HEK293T (cell line): ENCODE measurements at places on chromosomes 3 and 15.
A peak's percentile ranks its signal among the peaks of the same experiment; 100 is the strongest.

DNA sequence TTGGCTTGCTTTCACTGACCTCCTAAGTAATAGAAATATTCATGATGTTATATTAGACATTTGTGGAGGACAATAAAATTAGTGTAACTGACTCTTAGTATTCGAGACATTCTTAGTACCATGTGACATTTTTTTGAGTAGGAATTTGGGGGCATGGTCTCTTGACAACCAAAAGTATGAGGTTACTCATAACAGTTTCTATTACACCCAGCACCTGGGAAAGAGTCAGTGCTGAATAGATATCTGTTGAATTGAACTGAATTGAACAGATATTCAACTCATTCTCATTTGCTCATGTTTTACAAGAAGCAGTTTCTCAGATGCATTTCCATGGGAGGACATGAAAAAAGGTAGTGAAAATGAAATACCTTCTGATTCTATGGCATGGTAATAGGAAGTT is 84.4 kb downstream of the CMSS1 start:
- no peak for DNase-seq

GRCh38 chr15:70098153-70098460 is 390 bp upstream of the TLE3 start:
- DNase-seq, result no peak

DNA sequence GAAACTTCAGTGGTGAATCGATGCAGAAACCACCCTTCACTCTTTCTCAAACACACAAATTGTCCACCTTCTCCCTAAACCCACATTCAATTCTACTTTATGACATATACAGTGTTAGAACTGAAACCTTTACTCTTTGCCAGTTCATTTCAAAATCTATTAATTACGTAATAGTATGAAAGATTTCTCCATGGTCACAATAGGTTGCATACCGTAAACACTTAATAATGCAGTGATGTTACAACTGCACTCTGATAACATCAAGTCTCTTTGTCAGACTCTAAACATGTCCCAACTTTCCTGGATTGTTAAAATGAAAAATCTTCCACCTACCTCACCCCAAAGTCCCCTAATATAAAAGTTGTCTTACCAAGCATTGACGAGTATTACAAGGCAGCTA is 111.8 kb upstream of the PROK2 start:
- DNase-seq, result no peak

- DNase-seq, result no peak
Observed at GRCh38 chr15:59166166-59166565, 40.5 kb upstream of the LDHAL6B start.

GRCh38 chr3:157310329-157311052 is 126.2 kb upstream of the PTX3 start:
- DNase-seq, result no peak

DNA sequence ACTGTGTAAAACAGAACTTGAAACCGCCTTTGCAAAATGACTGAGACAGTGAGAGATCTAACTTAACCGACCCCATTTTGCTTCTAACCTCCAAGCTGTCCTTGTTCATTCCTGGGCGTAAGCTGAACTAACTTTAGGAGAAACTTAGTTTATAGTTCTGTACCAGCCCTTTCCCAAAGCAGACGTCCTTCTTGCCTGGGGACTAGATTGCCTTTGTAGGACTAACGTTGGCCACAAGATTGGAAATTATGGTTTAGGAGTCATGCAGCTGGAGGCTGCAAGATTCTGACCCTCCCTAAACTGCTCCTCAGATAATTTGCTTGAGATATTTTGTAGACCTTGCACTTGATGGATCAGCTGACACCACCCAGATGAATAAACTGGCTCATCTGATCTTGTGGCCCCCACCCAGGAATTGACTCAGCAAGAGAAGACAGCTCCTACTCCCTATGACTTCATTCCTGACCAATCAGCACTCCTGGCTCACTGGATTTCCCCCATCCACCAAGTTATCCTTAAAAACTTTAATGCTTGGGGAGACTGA is 219.9 kb upstream of the PROK2 start:
- no peak for DNase-seq

GRCh38 chr15:76401285-76401684 is 64.7 kb downstream of the ISL2 start:
- no peak for DNase-seq

- no peak for DNase-seq
Observed at GRCh38 chr15:70375586-70375985, 277.9 kb upstream of the TLE3 start.

DNA sequence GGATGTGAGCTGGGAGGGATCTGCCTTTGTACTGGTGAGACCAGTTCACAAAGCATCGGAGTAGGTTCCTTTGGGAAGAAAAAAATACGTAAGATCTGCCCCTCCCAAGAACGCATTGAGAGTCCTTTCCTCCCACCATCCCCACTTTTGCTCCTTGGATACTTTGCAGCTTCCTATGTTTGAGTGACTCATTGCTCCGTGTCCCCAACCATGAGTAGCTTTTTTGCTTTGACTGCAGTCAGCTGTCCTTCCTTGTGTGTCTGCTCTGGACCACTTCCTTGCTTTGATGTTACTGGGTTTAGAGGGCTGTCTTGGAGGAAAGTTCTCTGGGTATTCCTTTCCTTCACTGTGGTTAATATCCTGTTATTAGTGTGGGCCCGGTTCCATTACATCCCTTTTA is 43.2 kb upstream of the PTPN23 start:
- no peak for DNase-seq

DNA sequence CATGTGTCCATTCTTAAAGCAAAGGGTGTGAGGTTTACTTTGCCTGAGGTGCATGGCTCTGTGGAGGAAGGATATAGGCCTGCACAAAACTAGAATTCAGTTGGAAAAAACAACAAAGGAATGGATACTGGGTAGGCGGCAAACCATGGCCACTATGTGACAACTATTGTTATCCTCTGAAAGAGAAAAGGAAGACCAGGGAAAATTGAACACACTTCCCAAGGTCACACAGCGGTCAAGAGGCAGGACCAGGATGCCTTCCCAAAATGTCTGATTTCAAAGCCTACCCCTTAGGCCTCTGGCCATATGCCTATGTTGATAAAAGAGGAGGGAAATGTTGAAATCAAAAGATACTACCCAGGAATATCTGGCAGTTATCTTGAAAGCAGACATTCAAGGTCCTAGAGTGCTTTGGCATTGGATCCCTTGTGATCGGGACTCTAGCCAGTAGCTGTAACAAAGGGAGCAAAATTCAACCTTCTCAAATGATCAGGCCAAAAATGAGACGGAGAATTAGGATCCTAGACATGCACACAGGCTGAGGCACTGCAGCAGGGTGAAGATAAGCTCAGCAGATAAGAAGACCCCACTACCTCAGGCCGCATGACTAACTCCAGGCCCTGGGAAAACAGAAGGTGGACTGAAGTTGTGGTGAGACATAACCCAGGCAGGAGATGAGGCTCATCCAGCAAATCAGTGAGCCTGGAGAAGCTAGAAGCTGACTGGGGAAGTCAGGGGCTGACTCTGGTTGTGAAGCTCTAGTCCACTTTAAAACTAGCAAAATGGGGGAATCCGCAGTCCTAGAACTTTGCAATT is 292.2 kb downstream of the NEK10 start:
- no peak for DNase-seq

DNA sequence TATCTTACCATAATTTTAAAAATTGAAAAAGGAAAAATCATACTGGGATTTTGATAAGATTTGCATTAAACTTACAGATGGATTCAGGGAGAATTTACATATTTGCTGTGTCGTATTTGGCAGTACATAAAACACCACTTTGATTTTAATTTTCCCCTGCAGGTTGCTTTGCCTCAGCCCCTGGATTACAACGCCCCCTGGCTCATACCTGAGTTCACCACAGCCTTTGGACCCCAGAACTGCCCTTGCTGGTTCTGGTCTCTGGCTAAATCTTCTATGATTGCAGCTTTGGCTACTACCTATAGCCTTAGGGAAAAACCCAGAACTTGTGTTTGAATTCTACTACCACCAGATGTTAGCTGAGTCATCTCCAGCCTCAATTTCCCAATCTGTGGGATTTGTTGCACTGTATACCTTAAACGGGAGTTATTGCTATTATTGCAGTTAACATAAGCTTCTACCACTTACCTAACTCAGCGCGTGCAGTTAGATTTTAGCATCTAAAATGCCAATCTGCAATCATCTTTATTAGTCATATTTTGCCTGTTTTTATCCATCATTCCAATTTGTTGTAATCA is 315.7 kb upstream of the GADL1 start:
- DNase-seq, result no peak

- DNase-seq, result no peak
Observed at GRCh38 chr15:100570275-100570674, 31.7 kb downstream of the LINS1 start.

DNA sequence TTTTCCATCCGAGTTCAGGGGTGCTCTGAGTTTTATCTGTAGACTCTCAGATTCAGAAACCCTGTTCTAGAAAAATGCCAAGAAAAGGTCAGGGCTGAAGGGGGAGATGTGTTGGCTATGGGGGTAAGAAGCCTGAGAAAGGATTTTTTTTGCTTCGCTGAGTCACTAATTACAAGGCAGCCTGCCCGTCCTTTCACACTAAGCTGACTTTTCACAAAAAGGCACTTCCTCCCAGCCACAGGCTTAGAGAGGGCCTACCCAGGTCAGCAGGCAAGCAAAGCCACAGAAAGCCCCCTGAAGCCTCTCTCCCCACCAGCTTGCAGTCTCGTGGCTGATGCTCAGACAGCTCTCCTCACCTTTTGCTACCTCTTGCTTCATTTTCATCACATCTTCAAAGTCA is 192.6 kb upstream of the PRICKLE2 start:
- no peak for DNase-seq

GRCh38 chr15:66144978-66145725 is 108.4 kb downstream of the MEGF11 start:
- DNase-seq, result no peak

GRCh38 chr3:21356402-21356801 is 394.6 kb downstream of the ZNF385D start:
- no peak for DNase-seq

DNA sequence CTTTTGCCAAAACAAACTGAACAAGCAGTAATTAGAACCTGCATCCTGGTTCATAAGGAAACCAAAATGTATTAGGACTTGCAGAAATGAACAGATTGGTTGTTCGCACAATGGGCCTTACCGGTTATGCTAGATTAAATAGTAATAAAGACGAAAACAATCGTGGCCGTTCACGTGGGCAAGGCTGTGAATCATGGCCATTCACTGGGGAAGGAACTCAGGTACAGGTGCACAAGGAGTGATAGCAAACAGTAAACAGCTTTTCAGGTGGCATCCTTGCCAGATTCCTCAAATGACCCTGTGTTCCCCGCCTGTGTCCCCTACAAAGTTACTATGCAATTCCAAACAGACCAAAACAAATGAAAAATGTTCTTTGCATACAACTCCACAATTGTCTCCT is 8.2 kb downstream of the LRIG1 start:
- DNase-seq, result no peak

- DNase-seq, result no peak
Observed at GRCh38 chr3:71771884-71772283, 13.1 kb downstream of the PROK2 start.

DNA sequence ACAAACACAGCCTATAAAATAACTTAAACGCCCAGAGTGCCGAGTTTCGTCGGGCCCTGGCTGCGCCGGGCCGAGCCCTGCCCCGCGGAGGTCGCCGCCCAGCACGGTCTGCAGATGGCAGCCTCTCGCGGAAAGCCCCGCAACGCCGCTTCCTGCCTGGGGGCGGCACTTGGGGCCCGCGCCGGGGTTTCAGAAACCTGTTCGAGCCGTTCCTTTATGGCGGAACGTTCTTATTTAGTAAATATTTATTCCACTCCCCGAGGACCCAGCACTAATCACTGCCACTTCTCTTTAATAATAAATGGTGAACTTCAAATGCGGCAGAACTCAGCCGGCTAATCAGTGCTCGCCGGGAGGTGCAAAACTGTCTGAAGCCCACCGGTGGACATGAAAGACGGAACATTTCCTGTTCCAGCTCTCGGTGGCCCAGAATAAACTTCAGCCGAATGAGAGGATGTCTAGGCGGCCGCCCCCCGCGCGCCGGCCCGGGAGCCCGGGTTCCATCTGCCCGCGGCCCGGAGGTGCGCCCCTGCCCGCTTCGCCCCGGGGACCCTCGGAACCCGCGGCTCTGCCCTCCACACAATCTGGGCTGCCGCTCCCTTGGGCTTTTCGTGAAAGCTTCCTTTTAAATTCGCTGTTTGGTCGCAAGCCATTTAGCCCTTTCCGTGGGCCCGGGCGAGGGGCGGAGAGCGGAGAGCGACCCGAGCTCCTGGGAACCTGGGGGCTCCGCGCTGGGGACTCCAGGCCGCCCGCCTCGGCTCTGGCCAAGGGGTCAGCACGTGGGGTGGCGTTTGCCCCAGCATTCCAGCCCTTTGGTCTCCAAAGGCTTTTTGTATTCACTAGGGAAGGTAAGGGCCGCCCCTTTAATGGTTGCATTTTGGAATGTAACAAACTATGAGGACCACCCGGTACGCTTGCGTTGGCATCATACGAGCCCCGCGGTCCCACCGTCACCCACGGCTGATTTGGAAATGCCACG is 110.8 kb upstream of the ATP11B start:
- DNase-seq, result peak; percentile 58

GRCh38 chr3:28139967-28140634 is 101.3 kb upstream of the CMC1 start:
- DNase-seq, result no peak

GRCh38 chr3:134065252-134066157 is 35.8 kb upstream of the SLCO2A1 start:
- DNase-seq, result no peak

DNA sequence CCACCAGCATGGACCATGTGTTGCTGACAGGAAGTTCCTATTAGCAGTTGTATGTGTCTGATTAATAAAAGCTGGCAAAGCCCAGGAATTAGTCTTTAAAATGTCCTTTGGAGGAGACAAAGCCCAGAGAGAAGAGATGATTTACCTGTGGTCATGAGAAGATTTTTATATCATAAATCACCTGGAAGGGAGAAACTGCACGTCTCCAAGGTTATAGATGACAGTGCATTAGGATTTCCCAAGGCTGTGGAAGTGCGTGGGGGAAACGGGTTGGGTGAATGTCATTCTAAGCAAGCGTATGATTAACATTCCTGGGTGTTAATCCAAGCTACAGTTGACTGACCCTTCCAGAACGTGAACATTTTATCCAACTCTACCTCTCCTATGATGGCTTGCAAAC is 76.6 kb downstream of the SLC6A11 start:
- DNase-seq, result no peak

GRCh38 chr3:83835040-83835439 is 1123.7 kb upstream of the CADM2 start:
- no peak for DNase-seq

- no peak for DNase-seq
Observed at GRCh38 chr3:4953119-4953518, 26.1 kb upstream of the BHLHE40 start.
